Dermis microvascular lymphatic vessel endothelial cell (primary cell): ENCODE measurements at places on chromosomes 2 and 18.
A peak's percentile ranks its signal among the peaks of the same experiment; 100 is the strongest.

GRCh38 chr2:203859030-203859789, 8.4 kb upstream of the CTLA4 start:
- no peak for DNase-seq

DNA sequence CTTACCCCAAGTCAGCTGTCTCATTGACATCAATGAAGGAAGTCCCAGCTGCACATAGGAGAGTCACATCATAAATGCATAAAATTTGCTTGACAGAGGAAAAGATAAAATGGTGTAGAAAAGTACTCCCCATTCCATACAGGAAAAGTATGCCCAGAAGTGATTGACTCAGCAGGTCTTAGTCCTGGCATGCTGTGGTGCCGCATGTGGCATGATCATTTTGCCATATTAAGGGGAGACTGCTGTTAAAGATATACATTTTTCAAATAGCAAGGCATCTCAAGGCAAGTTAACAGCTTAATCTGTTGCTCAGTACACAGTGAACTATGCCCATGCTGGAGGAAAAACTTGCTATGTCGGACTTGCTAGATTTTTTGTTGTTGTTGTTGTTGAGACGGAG, 8.1 kb downstream of the COPS7B start:
- DNase-seq = no peak

DNA sequence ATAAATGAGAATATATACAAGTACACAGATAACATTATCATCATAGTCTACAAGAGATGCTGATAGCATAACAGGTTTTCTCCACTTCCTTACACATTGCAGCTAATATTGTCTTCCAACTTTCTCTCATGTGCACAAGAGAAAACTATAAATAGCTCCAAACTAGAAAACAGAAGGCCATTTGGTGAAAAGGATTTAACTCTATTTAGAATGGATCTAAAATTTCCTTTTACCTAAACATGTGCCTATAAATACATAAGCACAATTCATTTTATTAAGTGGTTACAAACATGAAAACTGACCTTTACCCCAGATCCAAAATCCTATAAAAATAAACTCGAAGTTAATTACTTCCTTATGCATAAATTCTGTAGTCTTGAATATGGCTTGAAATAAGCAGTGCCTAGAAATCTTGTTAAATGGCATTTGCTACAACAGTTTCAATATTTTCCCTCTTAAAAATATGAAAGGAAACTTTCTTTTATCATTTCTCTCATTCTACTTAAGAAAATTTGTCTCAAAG, 41.6 kb downstream of the SLC25A12 start:
- DNase-seq = no peak

DNA sequence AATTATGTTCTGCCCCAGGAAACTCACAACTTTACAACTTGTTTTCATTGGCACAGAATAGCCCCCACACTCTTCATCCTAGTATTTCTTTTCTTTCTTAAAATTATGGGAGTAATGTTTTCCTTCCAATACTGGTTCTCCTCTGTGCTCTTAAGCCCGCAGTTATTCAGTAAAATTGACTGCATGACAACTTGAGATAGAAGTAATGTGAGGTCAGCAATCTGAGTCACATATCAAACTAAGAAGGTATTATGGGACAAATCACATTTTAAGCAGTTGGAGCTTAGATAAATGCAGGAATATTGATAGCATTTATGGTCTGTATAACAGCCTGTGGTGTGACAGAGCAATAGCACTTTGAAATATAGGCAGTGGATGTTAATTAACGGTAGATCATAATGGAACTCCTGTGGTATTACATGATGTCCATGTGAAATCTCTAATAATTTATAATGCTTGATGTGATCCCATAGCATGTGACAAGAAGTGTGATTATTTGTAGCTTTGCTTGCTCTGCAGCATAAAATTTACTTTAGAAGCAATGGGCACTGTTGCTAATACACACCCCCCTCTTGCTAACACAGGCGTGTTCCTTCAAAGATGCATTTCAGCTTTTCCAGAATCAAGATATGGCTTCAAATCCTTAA, 351.4 kb upstream of the CDH20 start:
- peak; percentile 26 for DNase-seq

DNA sequence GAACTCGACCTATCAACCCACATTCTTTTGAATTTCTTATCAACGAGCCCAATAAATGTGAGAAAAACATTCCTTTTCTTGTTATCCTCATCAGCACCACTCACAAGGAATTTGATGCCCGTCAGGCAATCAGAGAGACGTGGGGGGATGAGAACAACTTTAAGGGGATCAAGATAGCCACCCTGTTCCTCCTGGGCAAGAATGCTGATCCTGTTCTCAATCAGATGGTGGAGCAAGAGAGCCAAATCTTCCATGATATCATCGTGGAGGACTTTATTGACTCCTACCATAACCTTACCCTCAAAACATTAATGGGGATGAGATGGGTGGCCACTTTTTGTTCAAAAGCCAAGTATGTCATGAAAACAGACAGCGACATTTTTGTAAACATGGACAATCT, 378.2 kb downstream of the STK39 start:
- no peak for DNase-seq

- DNase-seq = no peak
Measured at GRCh38 chr18:78813156-78813555, 166.5 kb upstream of the SALL3 start.

- no peak for DNase-seq
Measured at GRCh38 chr2:106205488-106205887, 11.4 kb upstream of the UXS1 start.
